ENCODE measurements at places on chromosomes 5 and 9.

- no peak for DNase-seq
Measured at GRCh38 chr9:25396828-25397227, 281.4 kb downstream of the TUSC1 start.

DNA sequence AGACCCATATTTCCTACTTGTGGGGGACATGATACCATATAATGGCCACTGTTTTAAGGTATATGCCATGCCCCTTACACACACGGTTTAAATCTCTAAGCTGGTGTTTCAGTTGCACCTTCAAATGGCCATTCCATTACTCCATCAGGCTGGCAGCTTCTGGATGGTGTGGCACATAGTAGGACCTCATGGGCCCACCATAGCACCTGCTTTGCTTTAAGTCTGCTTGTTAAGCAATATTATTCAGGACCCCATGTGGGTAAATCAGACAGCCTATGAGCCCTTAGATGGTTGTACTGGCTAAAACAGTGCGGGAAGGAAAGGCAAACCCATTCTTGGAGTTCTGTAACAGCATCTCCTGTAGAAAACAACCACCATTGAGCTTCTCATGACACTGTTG is 27.4 kb upstream of the PANK3 start:
- no peak for DNase-seq

DNA sequence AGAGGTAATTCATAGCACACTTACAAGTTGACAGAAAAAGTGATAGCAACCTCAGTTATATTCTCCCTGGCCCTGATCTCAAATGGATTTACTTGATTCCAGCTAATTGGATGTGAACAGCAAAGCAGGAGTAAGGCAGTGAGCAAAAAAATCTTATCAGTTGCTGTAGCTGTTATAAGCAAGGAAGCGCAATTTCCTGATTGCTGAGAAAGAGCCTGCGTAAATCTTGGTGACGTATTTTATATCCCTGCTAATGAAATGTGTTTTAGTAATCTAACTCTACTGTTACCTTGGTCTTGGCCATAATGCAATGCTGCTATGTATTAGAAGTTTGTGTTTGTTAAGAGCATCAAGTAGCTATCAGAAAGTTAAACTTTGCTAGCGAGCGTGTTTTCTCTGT is 661.2 kb upstream of the SEMA6A start:
- DNase-seq: no peak

DNA sequence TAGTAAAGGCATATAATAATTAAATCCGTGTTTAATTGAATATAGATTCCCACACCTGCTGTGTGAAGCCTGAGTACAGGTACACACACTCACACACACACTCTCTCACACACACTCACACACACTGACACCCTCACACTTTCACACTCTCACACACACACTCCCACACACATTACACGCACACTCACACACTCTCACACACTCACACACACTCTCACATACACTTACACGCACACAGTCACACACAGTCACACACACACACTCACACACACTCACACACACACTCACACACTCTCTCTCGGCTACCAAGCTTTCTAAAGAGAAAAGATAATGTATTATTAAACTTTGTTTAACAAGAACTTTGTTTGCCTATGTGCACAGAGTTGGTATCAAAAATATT is 195.1 kb upstream of the CTNND2 start:
- no peak for DNase-seq

DNA sequence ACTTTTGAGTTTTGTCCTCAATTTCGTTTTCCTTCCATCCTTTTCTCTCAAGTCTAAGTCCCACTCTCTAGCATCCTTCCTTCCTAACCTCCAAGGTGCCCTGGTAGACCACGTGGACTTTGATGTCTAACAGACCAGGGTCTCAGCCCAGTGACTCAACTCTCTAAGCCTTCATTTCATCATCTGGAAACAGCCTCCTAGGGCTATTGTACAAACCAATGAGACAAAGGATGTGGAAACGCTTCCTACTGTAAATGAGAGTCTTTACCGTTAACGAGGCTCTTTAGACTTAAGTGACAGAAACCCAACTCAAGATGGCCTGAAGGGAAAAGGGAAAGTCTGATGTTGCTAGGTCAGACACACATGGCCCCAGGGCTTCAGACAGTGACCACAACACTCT is 49.2 kb upstream of the CPLX2 start:
- DNase-seq: no peak

Data from CD4-positive, alpha-beta T cell treated with Interleukin-2 at 100 ng/mL for 4 hours (primary cell).